Stimulated activated CD4-positive, alpha-beta T cell treated with anti-CD3 and anti-CD28 coated beads, Interleukin-1b, Interleukin-23, amount 100 ng/mL, for 48 hours (primary cell): ENCODE measurements at places on chromosomes 6 and 20.

- no peak for DNase-seq
Measured at GRCh38 chr6:159092631-159093030, 47.8 kb upstream of the TAGAP start.

DNA sequence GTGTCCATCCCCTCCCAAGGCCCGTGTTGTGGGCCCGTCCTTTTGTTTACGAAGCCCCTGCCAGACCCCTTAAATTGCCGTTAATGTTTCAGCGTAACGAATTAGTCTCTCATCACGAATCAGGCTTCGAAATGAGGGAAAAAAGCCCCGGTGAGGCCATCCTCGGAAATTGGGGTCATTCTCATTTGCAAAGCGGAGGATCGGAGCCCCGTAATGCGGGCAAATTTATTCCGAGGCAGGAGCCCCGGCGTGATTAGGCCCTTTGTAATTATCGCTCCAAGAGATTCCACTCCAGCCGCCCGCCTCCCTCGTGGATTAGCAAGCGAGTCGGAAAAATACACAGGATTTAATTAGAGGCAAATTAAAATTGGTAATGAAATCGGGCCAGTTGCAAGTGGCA lies 44.9 kb upstream of the MDFI start:
- DNase-seq: no peak

DNA sequence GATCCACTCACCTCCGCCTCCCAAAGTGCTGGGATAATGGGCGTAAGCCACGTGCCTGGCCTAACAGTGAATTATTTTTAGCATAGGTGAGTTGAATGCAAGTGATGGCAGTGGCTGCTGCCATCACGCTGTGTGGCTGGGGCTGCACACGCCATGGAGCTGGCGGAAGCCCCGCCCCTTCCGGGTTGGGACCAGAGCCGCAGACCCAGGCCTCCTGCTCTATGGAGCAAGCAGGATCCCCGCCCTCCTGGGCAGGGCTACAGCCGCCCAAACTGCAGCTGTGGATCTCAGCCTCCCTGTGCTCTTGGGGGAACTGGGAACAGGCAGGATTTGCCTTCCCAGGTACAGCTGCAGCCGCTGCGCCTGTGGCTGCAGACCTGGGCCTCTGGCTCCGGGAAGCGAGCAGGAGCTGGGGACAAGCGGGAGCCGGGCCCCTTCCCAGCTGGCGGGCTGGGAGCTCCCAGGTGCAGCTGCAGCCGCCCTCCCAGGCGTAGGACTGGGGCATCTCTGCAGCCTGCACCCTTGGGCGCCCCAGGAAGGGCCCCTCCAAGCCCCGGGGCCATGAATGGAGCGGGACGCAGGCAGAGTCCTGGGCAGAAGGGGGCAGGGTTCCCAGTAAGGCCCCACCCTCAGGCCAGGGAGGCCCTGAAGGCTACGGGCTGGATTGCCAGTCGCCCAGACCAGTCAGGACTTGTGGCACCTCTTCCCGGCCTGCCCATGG lies 30.9 kb upstream of the SLA2 start:
- DNase-seq: no peak

DNA sequence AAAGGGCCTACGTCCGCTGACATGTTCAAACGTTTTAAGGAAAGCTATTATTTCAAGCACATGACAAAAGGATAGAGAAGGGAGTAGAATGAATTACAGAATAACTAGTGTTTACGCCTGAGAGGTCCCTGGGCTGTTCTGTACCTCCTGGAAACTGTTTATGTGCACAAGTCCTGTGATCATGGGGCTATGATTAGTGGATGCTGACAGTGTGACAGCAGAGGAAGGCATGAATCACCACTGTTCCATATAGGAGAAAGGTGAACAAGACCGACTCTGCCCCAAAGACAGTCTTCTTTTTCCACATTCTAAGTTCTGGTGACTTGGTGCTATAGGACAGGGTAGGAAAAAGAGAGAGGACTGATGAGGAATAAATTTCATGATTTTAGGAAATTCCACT lies 249.2 kb upstream of the PRDM1 start:
- no peak for DNase-seq

DNA sequence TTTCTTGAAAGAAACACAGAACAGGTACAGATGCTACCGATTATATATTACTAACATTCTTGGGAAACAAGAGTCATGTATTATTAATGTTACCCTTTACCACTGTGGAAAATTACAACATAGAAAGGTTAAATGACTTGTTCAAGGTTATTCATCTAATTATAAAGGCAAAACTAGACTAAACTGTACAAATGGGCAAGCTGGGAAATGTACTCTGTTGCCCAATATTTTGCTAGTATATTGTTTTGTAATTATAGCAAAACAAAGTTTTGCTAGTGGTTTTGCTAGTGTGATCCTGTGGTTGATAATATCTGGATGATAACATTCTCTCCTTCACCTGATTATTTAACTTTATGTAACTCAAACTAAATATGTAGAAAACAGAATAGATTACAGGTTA lies 96.5 kb downstream of the TINAG start:
- no peak for DNase-seq

- DNase-seq: no peak
Measured at GRCh38 chr20:53916173-53916512, 154.3 kb downstream of the BCAS1 start.

DNA sequence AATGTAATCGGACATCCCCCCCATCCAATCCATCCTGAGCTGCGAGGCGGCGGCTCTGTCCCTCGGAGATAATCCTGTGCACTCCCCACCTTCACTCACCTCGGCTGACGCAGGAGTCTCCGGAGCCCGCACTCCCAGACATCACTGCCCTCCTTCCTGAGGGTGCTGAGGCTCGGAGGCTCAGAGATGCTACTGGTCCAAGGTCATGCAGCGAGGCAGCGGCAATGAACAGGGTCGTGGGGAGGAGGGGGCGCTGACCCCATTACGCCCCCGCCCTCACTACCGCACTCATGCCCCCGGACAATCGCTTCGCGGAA lies 485 bp downstream of the ADISSP start:
- no peak for DNase-seq

DNA sequence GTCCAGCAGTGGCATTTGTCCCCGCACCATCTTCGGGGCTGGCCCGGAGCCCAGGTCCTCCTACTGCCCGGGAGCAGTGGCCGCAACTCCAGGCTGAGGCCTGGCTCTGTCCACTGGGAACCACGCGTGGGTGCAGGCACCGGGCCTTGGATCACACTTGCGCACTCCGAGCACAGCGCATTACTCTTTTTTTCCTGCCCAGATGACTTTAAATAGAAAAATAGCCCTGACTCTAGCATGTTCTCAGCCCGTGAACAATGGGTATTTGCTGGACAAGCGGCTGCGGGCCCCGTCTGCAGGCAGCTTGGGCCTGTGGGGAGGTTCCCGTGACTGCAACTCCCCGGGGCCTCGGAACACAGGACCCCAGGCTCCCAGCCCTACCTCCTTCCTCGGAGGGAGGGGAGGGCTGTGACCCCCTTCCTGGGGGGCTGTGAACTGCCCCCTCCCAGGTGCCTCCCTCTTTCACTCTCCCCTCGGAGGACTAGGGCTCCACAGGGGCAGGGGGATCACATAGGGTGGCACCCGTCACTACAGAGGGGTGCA lies 162.2 kb downstream of the TBXT start:
- no peak for DNase-seq

DNA sequence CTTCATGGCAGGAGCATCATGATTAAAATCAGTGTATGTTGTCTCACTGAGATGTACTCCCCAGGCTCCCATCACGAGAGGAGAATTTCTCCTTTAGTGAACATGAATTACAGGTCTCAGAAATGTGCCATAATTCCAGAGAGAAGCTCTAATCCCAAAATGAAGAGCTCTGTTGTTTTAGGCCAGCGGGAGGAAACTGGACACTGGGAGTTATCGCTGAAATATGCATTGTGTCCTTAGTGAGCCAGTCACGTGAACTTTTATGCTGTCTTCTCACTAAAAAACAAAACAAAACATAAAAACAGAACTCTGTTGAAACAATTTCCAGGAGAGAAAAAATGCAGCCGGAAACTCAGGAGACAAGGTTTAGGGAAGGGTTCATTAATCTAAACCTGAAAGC lies 315.7 kb upstream of the NT5E start:
- DNase-seq: no peak

DNA sequence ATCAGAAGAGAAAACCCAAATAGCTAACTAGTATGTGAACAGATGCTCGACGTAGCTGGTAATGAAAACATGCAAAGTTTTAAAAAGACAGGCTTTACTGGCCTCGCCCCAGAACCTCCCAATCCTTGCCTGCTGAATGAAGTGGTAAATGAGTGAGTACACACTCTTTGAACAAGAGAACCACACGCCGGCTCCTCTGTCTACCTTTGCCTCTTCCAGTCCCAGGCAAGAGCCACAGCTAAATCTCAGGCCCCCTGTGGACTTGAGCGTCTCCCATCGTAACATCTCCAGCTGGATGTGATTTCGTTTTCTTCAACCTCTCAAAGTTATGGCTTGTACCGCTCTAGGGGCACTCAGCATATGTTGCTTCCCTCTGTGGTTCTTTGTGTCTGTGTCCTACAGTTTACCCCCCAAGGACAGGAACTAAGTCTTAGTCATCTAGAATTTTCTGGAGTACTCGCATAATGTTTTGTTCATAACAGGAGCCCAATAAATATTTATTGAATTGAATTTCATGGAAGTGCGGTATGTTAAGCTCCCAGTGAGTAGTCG lies 153.2 kb upstream of the TAB2 start:
- no peak for DNase-seq

- DNase-seq: no peak
Measured at GRCh38 chr6:150207931-150208570, 65.2 kb downstream of the PPP1R14C start.

DNA sequence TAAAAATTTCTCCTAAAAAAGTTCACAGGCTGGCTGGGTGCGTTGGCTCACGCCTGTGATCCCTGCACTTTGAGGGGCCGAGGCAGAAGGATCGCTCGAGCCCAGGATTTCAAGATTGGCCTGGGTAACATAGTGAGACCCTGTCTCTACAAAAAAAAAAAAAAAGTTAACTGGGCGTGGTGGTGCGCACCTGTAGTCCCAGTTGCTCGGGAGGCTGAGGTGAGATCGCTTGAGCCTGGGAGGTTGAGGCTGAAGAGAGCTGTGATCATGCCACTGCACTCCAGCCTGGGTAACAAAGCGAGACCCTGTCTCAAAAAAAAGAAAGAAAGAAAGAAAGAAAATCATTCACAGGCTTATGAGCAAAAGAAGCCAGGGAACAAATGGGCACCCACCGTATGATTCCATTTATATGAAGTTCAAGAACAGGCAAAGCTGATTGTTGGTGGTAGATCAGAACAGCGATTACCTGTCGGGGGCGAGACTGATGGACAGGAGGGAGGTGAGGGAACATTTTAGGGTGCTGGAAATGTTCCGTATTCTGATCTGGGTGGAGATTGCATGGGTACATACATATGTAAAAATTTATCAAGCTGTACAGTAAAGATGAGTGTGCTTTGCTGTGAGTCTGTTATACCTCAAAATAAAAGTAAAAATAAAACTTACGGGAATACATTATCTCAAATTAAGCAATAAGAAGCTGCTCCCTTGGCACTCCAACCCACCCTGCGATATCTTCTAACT lies 77.1 kb downstream of the FGD2 start:
- DNase-seq: no peak

DNA sequence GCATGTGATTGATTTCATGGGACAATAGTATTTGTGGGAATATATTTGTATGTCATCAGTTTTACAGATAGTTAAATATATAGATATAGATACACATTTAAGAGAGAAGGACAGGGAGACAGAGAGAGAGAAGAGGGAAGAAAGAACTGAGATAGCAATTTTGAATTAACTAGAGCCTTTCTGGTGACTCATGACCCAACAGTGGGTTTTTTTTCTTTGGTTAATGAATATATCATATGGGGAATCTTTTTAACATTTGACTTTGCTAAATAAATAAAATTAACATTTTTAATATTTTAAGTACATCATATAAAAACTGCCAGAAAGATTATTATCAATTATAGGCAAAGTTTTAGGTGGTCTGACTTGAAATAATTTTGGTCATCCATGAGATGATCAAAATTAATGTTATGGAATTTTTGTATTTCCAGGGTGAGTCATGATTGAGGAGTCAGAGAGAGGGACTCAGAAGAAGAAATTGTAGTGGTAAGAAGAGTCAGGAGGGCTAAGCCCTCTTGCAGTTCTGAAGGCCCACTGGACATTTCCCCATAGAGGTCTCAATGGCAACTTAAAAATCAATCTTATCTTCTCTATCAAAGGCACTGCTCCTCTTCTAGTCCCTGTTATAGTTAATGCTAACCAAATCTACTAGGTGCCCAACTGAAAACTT lies 508.1 kb upstream of the MAP3K7 start:
- DNase-seq: no peak

DNA sequence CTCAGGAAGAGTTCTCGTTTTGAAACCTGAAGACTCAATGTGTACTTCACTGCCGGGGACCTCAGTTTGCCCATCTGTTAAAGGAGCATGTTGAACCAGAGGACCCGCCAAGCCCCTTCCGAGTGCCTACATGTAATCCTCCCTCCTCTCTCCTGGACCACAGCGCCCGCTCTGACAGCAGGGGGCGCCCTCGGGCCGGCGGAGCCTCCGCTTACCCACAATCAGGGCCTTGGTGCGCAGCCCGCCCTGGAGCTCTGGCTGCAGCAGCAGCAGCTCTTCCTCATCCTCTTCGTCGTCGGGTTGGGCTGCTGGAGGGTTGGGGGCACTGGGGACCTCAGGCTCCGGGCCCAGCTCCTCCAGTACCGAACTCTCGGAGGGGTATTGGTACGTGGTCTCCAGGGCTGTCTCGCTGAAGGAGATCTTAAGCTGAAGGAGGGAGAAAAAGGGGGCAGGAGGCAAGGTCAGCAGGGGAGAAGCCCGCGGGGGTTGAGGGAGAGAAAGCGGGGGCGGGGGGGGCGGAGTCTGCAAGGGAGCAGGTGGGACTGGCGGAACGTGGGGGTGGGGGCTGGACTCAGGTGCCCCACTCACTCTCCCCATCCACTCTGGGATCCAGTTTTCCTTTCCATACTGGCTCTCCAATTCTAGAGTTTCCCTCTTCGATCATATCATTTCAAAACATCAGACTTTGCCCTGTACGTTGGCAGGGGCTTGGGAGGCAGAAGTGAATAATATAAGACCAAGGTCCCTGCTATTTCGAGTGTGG lies 6.3 kb upstream of the DHX16 start:
- DNase-seq: peak; percentile 89

DNA sequence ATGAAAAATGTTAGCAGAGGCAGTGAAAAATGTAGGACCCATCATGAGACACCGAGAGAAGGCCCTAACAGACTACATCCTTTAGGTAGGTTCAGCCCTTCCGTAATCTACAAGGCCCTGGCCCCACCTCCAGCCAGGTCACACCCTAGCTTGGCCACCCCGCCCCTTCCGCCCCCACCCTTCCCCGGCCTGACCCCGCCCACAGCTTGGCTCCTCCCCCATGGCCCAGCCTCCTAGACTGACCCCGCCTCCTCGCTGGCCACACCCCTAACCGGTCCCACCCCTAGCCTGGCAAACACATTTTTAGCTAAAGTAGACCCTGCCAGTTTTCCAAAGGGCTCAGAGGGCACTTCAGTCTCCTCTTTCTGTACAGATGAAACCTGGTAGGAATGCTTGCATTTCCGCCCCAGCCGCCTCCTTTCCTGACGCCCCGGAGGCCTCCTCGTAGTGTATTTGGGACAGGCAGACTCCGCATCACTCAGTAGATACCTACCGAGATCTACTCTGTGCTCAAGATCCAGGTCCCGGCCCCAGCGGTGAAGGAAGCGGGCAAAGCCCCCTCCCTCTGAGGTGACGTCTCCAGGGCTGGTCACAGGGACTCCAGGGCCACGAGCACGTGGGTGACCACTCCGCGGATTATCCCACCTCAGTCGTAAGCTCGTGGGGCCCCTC lies 443.5 kb downstream of the PREX1 start:
- DNase-seq: no peak

GRCh38 chr20:31695849-31696804 lies 26.5 kb downstream of the BCL2L1 start:
- DNase-seq: no peak
